ENCODE measurements at places on chromosomes 6 and 20.

GRCh38 chr6:84182001-84182400 is 45.4 kb downstream of the CEP162 start:
- DNase-seq: no peak

DNA sequence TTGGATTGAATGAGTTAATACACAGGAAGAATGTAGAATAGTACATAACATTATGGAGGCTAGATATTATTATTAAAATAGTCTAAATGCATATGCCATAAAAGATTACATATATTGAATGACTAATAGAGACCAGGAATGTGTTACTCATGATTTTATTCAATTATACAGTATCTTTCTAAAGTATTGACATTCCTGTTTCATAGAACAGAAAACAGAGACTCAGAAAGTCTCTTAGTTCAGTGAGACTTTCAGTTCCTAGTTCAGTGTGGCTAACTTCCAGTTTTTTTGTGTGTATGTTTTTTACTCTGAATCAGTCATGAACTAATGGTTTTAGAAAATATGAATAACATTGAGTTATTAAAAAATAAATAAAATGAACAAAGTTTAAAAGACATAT is 34.6 kb upstream of the TMEM244 start:
- no peak for DNase-seq

- no peak for DNase-seq
Observed at GRCh38 chr6:157908369-157909281, 73.0 kb upstream of the SYNJ2 start.

- DNase-seq: peak; percentile 15
Observed at GRCh38 chr6:52595796-52596130, 18.9 kb upstream of the TRAM2 start.

- no peak for DNase-seq
Observed at GRCh38 chr20:51978070-51978501, 175.8 kb upstream of the SALL4 start.

DNA sequence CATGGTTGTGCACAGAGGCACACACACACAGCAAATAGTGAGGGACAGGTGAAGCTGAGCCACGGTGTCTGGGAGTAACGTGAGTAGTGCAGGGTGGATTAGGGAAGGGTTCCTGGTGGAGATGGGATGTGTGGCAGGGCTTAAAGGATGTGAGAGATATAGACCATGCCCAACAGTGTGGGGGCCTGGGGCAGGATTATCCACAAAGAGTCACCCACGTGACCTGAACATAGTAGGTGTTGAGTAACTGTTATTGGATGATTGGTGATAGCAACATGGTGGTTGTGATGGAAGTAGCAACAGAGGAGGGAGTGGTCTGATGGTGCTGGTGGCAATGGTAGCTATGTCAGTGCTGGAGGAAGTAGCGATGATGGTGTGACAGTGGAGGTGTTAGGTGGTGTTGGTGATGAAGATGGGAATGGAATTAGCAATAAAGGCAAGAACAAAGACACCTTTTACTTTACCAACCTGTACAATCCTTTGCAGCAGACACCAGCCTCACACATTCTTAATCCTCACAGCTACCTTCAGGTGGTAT is 135.1 kb downstream of the MRPL14 start:
- no peak for DNase-seq

- DNase-seq: no peak
Observed at GRCh38 chr20:93641-94040, 6.2 kb downstream of the DEFB125 start.
